ENCODE measurements at places on chromosomes 2 and 18.

DNA sequence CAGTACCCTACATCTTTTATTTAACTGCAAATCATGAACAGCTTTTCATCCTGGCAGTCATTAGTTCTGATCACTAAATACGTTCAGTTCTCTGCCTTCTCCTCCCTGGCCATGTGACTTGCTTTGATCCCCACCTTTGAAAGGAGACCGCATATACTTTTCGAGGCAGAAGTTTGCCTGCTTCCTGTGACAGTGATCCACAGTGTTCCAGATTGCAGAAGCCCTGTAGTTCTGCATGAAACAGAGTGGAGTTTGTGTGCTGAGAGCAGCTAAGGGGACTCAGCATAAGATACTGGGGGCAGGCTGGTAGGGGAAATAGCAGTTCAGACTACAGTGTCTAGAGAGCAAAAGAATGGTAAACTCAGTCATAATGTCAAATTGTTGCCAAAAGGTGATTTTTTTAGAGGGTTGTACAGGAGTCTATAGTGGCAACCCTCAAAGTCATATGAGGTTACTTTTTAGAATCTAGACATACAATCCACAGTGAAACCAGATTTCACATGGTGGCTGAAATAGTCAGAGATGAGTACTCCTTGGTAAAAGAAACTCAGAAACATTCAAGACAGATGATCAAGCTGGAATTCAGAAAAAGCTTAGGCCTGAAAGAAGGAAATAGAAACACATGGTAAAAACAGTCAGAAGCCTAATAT, 1800.4 kb upstream of the CELF4 start:
- no peak for DNase-seq

DNA sequence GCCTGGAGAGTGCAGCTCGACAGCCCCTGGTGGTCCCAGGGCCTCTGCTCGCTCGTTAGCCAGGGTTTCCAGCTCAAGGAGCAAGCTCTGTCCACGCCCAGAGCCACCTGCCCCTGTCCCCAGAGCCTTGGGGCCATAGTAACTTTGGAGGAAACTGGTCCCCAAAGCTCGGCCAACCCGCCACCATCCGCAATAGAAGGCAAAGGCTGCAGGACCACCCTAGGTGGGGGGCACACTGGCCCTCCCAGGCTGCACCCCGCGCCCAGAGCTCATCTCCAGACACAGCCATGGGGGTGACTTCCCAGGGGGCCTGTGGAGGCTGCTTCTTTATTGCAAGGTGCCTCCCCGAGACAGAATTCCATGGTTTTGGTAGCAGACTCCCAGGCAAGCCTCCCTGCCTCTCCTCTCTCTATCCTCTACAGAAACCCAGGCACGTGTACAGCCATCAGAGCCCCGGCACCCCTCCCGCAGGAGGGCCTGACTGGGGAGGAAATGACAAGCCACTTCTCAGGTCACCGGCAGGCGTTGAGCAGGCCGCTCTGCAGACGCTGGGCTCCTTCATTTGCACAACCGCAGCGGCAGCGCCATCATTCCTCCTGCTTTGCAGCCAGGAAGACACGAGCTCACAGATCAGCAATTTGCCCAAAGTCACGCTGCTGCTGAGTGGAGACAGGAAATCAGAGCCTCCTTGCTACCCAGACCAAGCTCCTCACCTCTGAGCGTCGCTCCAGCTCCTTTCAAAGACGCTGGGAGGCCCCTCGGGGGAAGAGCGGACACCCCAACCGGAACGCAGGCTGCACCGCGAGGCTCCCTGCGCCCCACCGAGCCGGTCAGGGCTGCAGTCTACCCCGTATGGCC, 80.2 kb downstream of the NDUFA10 start:
- DNase-seq: peak; percentile 6

GRCh38 chr2:62570861-62571698, 65.1 kb upstream of the TMEM17 start:
- DNase-seq: no peak

GRCh38 chr2:203740871-203741281, 34.4 kb downstream of the CD28 start:
- DNase-seq: peak; percentile 92

DNA sequence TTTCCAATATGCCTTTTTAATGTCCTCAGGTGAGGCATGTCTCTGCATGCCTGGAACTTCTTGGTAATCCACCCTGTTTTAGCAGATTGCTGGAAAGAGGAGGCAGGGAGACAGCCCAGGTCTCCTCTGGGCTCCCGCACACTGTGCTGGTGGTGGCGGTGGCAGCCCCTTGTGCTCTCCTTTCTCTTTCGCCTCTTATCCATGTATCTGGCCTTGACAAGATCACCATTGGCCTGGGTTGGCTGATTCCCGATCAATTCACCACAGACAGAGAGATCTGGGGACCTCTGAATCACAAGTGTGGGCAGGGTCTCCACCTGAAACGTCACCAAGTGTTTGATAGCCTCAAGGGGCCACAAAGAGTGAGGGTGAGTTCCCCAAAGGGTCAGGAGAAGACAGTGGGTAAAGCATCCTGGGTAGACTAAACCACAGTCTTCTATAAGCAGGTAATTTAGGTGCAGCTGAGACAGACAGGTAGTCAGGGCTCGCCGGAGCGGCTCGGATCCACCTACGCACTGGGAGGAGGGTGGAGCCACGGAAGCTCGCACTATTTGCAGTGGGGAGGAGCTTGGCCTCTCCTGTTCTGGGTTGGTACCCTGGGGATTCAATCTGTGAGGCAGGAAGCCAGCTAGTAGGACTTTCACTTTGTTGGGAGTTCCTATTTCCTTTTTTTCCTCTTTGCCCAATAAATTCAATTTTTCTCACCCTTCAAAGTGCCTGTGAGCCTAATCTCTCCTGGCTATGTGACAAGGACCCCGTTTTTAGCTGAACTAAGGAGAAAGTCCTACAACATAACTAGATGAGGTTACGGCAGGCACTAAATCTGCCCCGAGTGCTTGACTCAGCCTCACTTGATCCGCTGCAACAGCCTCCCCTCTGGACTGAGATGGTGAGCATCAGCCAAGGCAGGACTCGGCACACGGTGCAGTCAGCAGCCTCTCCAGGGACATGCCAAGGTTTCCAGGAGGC, 57.6 kb downstream of the SLC4A3 start:
- peak; percentile 8 for DNase-seq

GRCh38 chr2:110865188-110865587, 132.8 kb downstream of the ACOXL start:
- DNase-seq: peak; percentile 42

DNA sequence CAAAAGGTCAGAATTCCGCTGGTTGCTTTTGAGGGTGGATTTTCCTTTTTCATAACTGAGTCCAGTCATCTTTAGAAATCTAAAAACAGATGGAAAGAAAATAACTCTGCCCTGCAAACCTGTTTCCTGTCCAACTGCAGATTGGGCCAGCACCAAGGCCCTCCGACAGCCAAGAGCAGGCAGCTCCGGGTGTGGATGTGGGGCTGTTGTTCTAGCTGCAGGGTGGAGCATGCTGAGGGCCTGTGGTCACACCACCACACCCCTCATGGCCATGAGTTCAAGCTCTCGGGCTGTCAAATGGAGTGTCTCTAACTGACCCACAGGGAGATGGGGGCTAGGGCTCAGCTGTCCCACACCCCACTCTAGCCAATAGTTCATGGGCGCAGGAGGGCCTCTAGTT, 69.3 kb upstream of the BZW1 start:
- DNase-seq: no peak

DNA sequence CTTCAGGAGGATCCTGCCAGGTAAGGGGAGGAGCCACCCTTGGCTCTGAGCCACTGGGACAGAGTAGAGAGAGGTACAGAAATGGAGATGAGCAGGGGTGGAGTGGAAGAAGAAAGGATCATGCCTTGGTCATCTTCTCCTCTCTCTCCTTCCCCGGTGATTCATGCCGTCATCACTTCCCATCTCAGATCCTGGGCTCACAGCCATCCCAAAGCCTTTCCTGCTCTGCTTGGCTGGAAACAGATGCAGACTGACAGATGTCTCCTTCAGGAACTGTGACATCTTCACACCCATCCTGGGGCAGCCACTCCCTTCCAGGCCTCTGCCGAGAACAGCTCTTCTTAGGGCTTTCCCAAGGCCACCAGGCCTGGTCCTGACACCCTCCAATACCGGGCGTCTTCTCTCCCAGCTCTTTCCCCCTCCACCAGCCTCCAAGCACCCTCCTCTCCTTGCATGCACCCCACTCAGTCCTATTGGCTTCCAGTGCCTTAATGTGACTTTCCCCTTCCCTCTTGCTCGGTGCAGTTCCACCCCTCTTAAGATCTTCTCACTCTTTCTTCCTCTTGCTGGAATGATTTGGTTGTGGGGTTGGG, 58.3 kb upstream of the TNP1 start:
- DNase-seq: no peak

- DNase-seq: no peak
These were observed 353.9 kb downstream of the PID1 start for GRCh38 chr2:228917220-228917619.

All from CD4-positive, alpha-beta T cell treated with Interleukin-4 for 4 hours (primary cell).